ENCODE measurements at places on chromosomes 2 and 18. TPM values are rescaled to one million over a fixed set of nuclear protein-coding genes. Genes with fewer than 3 reads are reported as not detected.

Gene SEPTIN10
- 149 TPM for total RNA-seq

GRCh38 chr2:225865468-225865867 is 466.0 kb downstream of the NYAP2 start:
- DNase-seq: no peak

GRCh38 chr2:88545118-88545517 is 82.1 kb downstream of the EIF2AK3 start:
- peak; percentile 80 for DNase-seq

DNA sequence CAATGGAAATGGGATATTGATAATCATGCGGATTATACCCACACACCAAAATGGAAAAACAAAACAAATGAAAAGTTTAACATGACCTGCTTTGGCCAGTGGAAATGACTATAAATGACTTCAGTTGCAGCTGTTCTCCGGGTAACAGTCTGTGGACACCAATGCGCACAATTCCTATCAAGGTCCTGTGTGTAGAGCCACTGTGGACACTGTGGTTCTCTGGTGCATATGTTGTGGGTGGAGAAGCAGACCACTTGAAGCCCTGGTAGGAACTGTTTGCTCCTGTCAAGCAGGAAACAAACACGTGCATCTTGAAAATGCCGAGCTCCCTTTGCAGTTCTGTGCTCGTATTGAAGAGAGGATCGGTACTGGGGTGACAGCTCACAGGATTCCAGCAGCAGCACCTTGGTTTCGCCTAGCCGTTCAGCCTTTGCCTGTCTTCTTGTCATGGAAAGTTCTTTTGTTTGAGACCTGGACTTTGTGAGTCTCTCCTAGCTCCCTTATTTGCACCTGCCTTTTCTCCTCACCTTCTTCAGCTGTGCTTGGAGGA is 32.9 kb downstream of the NCK2 start:
- no peak for DNase-seq

GRCh38 chr2:187528042-187528441 is 26.2 kb downstream of the TFPI start:
- DNase-seq: no peak

- no peak for DNase-seq
Observed at GRCh38 chr18:39396168-39396567, 1830.6 kb upstream of the CELF4 start.

DNA sequence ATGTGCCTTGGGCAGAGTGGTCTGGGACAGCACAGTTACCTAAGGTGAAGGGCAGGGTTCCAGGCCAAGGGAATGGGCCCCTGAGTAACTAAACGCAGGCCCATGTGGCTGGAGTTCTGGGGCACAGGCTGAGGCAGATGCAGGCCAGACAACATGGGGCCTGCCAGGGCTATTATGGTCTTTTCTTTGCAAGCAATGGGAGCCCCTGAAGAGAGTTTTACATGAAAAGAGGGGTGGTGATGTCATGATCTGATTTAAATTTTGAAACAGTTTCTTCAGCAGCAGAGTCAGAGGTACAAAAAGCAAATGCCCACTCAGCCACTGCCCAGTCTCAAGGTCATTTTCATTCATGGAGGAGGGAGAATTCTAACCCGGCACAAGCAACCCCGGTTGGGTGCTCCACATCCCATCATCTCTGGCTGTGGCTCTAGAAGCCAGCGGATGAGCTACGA is 5.6 kb downstream of the CHST10 start:
- DNase-seq: no peak

DNA sequence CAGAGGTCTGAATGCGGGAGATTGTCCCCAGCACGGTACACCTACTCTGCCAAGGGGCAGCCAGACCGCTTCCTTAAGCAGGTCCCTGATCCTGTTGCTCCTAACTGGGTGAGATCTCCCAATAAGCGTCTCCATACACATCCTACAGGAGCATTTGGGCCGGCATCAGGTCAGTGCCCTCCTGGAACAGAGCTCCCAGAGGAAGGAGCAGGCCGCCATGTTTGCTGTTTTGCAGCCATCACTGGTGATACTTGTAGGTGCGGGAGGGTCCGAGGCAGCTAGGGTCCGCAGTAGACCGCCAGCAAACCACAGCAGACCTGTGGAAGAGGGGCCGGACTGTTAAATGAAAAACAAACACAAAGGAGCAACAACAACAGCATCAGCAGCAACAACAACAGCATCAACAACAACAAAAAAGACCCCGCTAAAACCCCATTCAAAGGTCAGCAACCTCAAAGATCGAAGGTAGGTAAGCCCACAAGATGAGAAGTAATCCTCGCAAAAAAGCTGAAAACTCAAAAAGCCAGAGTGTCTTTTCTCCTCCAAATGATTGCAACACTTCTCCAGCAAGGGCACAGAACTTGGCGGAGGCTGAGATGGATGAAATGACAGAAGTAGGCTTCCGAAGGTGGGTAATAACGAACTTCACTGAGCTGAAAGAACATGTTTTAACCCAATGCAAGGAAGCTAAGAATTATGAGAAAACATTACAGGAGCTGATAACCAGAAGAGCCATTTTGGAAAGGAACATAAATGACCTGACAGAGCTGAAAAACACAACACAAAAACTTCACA is 79.0 kb upstream of the CDH7 start:
- DNase-seq: no peak

Data from A172 (cell line).